C1 segment of cervical spinal cord (tissue), 14 donors: ENCODE measurements at places on chromosomes 5 and 9.

DNA sequence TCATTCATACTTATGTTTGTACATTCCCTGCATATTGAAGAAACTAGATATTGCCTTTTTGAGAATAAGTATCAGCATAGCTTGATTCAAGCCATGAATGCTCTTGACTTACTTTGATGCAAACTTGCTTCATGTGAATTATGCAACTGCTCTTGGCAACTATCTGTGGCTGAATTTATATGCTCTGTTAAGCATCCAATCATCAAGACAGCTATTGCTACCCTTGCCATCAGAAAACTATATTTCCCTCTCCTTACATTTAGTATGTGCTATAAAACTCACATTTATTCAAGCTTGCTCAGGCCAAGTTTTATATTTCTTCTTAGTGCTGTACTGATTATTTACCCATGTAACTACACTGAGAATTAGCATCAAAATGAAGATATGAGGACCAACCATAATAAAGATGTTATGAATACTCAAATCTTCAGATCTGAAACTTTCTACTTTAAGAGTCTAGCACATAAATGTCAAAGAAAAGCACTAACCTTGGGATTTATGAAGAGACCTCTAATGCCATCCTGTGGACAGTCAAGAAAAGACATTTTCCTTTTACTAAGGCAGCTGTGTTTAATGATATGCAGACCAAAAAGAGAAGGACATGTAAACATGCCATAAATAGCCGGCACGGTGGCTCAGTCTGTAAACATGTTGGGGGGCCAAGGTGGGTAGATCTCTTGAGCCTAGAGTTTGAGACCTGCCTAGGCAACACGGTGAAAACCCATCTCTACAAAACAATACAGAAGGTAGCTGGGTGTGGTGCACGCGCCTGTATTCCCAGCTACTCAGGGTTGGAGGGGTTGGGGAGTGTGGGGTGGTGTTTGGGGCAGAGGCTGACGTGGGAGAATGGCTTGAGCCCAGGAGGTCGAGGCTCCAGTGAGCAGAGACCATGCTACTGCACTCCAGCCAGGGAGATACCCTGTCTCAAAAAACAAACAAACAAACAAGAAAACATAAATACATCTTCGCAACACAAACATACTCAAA is 267.0 kb upstream of the TYRP1 start:
- DNase-seq: no peak

GRCh38 chr9:4792572-4793458 is at the start of gene RCL1:
RCL1 (plus strand) TSS chr9:4792944; CDS start chr9:4793092, 148 bp downstream.
- peak; percentile 85 for DNase-seq

DNA sequence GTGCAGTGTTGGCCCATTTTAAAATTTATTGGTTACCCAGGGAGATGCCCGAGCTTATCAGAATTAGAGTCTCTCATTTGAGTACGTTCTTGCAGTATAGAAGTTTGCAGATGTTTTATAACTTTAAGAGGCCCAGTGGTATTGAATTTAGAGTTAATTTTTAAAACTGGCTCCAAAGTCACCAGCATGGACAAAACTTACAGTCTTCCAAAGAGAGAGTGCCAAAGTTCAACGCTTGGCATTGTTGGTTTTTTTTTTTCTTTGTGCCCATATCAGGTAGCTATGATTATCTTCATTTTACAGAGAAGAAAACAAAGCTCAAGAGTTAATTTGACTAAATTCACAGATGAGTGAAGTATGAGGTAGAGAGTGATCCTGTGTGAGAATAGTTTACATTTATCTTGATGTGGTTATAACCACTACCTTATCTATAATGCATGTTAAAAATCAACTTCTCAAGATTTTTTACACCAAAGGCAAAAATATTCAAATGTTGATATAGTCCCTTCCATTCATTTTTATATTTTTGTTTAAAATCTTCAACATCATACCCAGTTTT is 273.7 kb upstream of the DMRT1 start:
- DNase-seq: no peak

- DNase-seq: no peak
These were observed 191.8 kb downstream of the ESM1 start for GRCh38 chr5:54793468-54794134.

DNA sequence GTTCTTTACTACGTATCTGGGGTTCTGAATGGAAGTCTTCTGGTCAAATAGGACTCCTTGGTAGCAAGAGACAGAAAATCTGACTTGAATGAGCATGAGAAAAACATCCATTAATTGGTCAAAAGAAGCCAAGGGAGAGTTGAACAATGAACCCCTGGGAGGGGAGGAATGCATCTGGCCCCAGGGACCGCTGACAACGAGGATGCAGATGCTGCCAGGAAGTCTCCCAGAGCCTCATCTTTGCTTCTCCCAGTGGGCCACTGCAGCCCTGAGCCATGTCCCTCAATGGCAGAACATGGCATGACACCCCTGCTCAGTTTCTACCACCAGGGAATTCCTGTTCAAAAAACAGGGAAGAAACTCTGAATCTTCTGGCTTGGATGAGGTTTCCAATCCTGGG is 50.5 kb upstream of the ICE1 start:
- DNase-seq: no peak

DNA sequence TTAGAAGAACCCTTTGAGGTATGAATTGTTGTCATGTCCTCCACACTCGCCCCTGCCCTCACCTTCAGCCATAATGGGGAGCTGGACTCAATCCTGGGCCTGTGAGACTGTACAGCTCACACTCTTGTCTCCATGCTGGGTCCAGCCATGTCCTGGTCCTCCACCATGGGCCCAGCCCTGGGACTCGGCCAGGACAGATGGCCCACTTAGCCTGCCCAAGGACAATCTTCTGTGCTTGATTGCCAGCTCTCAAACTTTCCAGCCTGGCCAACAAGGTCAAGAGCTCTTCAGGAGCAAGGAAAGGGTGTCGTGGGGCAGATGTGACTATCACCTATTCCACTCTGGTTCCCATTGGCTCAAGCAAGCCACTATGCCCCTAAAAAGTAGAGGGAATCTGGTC is 90.8 kb downstream of the HRH2 start:
- peak; percentile 54 for DNase-seq

- no peak for DNase-seq
These were observed 48.1 kb downstream of the ZNF622 start for GRCh38 chr5:16417398-16418074.

- DNase-seq: no peak
These were observed 304.2 kb downstream of the ENC1 start for GRCh38 chr5:74336297-74336696.

GRCh38 chr9:926976-927375 is 49.5 kb upstream of the DMRT3 start:
- DNase-seq: no peak

GRCh38 chr9:70551396-70551795 is 136.9 kb upstream of the KLF9 start:
- DNase-seq: no peak

GRCh38 chr9:125631391-125632085 is 75.5 kb downstream of the MAPKAP1 start:
- DNase-seq: no peak

DNA sequence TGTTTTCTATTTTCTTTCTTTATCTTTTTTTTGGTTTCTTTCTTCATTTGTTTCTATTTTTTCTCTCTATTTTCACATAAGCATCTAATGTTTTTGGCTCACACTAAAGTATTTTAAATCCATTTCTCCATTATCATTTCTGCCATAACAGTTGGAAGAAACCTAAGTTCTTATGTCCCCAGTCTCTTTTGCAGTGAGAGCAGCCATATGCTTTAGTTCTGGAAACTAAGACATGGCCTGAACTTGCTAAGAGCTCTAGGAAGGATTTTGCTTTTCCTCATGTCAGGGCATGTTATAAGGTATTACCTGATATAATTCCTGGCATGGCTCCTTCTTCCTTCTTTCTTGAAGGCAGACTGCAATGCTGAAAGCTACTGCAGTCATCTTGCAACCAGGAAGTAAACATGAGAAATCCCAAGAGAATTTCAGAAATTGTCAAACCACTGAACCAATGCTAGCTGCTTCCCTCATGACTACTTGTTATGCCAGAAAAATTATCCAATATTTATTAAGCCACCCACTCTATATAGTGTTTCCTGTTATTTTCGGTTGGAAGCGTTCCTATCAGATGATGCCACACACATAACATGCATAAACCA is 171.1 kb downstream of the TAF11L14 start:
- no peak for DNase-seq

DNA sequence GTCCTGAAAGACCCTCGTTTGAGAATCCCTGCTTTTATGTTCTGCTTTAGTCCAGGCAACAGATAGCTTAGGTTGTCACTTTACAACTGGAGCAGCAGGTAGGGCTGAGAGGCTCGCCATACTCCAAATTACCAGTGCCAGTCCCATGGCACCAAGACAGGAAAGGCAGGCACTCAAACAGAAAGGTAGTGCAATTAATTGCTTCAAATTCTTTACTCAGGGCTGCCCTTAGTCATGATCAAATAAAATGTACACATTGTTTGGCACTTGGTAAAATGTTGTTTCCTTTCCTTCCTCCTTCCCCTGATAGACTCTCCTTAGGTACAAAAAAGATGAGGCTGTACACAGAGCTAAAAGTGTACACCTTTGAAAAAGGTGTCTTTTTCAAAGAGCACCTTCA is 115.8 kb upstream of the CCDC152 start:
- DNase-seq: no peak

- DNase-seq: no peak
These were observed 9.7 kb upstream of the CTNNA1 start for GRCh38 chr5:138743484-138743883.

DNA sequence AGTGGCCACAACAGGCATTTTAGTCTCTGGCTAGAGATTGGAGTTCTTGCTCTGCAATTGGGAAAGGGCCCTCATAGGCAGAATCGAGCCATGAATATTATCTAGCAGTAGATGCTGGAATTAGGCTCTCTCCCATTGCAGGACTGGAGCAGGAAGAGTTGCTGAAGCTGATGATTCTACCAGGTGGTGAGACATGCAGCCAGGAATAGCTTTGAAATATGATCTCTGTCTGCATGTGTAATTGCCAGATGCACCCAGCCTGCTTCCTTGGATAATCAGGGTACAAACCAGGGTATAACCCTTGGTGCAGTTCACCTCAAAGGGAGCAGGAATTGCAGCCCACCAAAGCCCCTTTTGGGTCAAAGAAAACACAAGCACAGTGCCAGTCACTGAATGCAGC is 211.4 kb upstream of the FTMT start:
- no peak for DNase-seq

DNA sequence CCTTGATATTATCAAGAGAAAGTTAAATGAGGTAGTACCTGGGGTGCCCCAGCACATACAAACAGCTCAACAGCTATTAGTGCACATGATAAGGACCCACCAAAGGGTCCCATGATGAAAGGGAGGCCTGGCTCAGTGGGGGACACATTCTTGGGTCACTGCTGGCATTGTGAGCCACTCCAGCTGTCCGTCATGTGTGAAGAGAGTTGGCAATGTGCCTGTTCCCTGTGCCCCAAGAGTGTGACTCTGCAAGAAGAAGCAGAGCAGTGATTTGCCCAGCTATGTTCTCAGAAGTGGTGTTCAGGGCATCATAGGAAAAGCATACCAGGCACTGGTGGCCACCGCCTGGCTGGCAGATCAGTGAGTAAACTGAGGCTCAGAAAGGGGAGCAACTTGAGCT is 37.1 kb upstream of the TDRD7 start:
- DNase-seq: no peak

- DNase-seq: no peak
These were observed 371.2 kb downstream of the CDH18 start for GRCh38 chr5:19616701-19617215.

DNA sequence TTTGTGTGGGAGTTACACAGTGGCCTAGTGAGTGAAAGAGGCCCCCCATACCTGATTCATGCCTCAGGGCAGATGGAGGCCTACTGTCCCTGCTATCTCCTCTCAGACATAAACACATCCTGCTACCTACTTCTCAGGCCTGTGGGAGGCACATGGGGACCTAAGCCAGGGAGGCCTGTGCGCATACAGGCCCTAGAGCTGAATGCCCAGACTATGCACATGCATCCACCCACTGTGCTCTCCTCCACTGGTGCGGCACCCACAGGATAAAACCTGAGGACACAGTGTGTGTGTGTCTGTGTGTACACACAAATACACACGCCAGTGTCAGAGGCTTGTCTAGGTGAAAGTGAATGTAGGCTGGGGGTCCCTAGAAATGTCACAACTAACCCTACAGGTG is 1.4 kb downstream of the PAX5 start:
- DNase-seq: no peak

- no peak for DNase-seq
These were observed 156.4 kb upstream of the MAP3K1 start for GRCh38 chr5:56658972-56659371.

GRCh38 chr5:12399868-12400267 is 495.6 kb upstream of the CTNND2 start:
- no peak for DNase-seq

DNA sequence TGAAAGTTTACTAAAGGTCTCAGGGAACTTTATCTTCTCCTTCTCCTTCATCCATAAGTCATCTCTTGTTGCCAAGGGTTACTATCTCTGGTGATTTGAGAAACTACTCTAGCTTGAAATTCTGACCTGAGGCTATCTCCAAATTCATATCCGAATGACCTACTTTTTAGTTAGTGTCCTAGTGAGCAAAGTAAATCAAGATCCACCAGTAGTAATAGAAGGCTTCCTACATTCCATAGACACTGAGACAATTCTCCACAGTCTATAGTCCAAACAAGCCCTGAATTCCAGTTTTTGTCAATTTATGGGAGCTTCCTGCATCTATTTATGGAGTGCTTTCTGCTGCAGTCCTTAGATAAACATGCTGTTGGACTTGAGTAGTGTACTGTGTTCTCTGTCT is 5.0 kb downstream of the IL7R start:
- DNase-seq: no peak

DNA sequence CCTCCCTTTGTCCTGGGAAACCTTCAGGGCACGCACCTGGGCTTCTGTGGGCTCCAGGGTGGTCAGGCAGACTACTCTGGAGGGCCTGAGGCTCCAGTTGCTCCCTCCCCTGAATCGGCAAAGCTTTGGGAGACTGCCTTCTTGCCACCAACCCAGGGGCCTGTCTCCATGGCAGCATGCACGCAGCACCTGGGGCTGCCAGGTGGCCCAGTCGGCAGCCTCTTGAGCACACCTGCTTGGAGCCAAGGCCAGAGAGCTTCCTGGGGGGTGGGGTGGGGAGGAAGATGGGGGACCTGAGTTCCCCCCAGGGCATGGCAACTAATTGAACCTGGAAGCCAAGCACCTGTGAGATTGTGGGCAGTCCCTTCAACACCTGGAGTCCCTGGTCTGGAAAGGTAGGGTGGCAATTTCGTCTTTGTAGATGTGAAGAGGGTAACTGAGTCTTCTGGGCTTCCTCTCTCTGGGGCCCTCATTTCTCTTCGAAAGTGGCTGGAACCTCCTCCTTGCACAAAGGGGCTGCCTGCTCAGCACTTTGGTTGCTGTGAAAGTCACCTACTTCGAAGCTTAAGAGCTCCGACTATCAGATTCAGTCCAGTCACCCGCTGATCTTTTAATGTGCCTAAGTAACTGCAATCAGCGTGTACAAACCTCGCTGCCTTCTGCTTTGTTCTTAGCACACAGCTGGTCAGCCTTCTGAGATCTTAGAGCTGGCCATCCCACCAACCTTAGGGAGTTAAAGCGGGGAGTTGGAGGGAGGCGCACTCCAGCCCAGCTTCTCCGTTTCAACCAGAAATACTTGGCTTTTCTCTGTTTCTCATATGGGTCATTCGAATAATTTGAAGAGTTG is 4.0 kb downstream of the RNF183 start:
- no peak for DNase-seq

GRCh38 chr5:33612386-33612785 is 171.6 kb downstream of the TARS1 start:
- DNase-seq: no peak
